H54 (cell line): ENCODE measurements at places on chromosomes 1 and 21.
A peak's percentile ranks its signal among the peaks of the same experiment; 100 is the strongest.

GRCh38 chr1:244628789-244629188, 24.1 kb upstream of the DESI2 start:
- no peak for DNase-seq

DNA sequence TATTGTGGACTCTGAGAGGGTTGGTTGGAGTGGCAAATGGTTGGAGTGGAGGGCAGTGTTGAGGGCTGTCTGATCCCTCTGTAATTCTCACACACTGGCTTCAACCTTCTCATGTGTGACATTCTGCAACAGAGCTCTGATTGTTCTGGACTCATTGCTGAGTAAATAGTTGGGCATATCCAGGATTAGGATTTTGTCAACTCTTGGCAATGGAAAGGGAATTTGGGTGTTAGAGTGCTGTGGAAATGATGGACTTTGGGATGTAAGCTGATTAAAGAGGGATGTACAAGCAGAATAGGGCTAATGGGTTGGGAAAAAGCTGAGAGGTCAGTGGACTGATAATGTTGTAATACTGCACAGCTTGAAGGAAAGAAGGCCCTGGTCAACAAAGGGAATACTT, 16.5 kb downstream of the TLCD4 start:
- no peak for DNase-seq

DNA sequence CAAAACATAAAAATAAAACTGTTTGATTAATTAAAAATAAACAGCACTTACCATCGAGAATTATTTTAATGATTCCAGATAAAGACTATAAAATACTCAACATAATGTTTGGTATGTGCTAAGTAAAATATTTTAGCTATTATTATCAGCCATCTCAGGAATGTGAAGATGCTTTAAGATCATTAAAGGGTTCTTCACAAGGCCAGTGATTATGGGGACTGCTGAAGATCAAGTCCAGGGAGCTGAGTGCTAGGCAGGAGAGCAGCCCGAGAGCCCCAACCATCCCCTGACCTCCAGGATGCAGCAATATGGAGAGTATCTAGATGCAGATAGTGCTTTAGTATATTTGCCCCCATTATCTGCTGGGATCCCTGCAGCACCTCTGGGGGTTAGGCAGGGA, 4.6 kb upstream of the TACSTD2 start:
- no peak for DNase-seq

DNA sequence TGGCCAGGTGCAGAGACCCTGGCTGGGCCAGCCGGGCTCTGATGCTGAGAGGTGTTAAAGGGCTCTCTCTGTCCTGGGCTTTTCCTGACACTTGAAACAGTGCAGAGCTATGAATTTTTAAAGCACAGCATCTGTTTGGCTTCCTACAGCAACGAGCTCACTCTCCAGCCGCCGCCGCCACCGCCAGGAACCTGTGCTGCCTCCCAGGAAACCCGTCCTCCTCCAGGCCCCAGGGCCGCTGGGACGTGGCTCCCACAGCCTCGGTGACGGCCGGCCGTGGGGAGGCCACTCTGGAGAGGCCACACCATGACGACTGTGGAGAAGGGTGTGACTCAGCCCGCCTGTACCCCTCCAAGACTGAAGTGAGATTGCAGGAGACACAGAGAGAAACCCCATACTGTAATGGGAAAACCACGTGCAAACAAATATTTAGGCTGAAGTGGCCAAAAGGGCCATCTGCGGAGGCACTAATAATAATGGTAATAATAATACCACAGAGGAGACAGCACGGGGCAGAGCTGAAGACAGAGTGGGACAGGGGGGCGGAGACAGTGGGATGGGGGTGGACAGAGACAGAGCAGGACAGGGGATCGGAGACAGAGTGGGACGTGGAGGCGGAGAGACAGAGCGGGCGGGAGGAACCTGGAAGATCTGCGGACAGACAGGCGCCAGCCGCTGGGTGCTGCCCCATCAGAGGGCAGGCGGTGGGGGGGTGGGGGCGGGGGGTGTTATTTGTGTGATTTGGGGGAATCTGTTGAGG, 139.2 kb downstream of the CASZ1 start:
- no peak for DNase-seq

DNA sequence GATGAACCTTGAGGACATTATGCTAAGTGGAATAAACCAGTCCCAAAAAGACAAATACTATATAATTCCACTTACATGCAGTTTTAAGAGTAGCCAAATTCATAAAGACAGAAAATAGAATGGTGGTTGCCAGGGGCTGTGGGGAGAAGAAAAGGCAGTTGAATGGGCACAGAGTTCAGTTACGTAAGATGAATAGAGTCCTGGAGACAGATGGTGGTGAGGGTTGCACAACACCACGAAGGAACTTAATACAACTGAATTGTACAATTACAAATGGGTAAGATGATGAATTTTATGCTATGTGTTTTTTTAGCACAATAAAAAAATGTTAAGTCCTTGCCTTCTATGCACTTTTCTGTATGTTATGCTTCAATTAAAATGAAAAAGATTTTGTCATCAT, 66.6 kb downstream of the CD34 start:
- no peak for DNase-seq

- DNase-seq = no peak
Observed at GRCh38 chr1:150472601-150473200, 14.5 kb upstream of the TARS2 start.

GRCh38 chr21:41168391-41169257, 664 bp downstream of the BACE2 start:
- DNase-seq = peak; percentile 67

DNA sequence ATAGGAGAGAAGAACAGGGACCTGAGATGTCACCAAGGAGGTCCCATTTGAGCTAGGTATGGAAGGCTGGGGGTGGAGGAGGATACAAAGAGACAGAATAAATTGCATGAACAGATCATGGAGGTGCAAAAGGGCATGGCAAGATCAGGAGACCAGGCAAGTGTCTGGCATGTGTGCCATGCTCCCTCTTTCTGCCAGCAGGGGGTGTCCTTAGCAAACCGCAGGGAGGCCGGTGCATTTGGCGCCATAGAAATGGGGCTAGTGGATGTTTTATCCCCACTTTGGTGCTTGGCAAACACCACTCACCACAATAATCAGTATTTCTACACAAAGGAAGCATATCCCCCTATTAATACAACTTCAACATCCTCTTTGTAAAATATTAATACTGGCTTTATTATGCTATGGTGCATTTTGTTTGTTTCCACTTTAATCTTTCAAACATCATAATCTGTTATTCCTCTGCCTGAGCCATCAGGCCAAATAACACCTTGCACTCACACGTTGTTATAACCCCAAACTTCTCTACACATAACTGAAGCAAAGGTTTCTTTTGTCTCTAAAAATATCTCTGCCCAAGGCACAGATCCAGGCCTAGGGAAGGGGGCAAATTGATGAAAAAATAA, 25.9 kb downstream of the S100A6 start:
- no peak for DNase-seq
